Immature natural killer cell (primary cell): ENCODE measurements at places on chromosomes 1 and 21.

- no peak overlapping the region for H3K27ac ChIP-seq
- H3K4me1 ChIP-seq: no peaks in the 10 kb centered on the region
- H3K4me3 ChIP-seq: no peak overlapping the region
- H3K27me3 ChIP-seq: peaks cover 2% of the 10 kb centered on the region
These were observed 7.4 kb upstream of the MIXL1 start for GRCh38 chr1:226216056-226216455.

DNA sequence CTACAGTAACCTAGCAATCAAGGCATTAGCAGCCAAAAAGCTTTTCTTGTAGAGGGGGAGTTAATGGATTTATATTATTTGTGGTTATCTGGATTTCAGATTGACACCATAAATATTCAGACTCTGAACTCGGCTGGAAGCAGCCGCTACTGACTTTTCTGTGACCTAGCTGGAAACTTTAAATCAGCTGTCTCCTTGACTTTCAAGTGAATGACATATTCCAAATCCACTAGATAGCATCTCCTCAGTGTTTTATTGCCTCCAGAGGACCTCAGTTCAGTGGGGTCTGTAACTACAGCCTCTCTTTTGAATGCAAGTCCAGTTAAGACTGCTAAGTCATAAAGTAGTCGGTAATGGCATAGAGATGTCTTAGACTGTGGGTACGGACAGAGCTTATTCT, 448.5 kb downstream of the NUF2 start:
- H3K27me3 ChIP-seq: no peaks in the 10 kb centered on the region
- peaks cover 16% of the 10 kb centered on the region for H3K4me1 ChIP-seq
- no peak for DNase-seq

- DNase-seq: no peak
- H3K27ac ChIP-seq: no peak overlapping the region
- peaks cover 26% of the 10 kb centered on the region for H3K4me1 ChIP-seq
- peaks cover 14% of the 10 kb centered on the region for H3K27me3 ChIP-seq
- no peak overlapping the region for H3K4me3 ChIP-seq
- no peaks in the 10 kb centered on the region for H3K36me3 ChIP-seq
These were observed 184.9 kb downstream of the DYRK1A start for GRCh38 chr21:37551331-37551992.

- H3K4me3 ChIP-seq: peak overlapping the region; percentile 43
- peaks cover 4% of the 10 kb centered on the region for H3K27me3 ChIP-seq
- no peak for DNase-seq
- peak overlapping the region; percentile 74 for H3K27ac ChIP-seq
These were observed 61.5 kb upstream of the ATP1B1 start for GRCh38 chr1:169044971-169045370.

GRCh38 chr1:31980835-31981455, 32.7 kb upstream of the KHDRBS1 start:
- H3K36me3 ChIP-seq: no peaks in the 10 kb centered on the region
- no peak for DNase-seq
- H3K4me1 ChIP-seq: peaks cover 53% of the 10 kb centered on the region
- H3K4me3 ChIP-seq: peak overlapping the region; percentile 61

- H3K27ac ChIP-seq: no peak overlapping the region
- H3K4me3 ChIP-seq: no peak overlapping the region
- H3K4me1 ChIP-seq: peaks cover 75% of the 10 kb centered on the region
- H3K36me3 ChIP-seq: peaks cover 46% of the 10 kb centered on the region
- H3K27me3 ChIP-seq: peaks cover 3% of the 10 kb centered on the region
These were observed 11.6 kb downstream of the SON start for GRCh38 chr21:33554236-33554981.

DNA sequence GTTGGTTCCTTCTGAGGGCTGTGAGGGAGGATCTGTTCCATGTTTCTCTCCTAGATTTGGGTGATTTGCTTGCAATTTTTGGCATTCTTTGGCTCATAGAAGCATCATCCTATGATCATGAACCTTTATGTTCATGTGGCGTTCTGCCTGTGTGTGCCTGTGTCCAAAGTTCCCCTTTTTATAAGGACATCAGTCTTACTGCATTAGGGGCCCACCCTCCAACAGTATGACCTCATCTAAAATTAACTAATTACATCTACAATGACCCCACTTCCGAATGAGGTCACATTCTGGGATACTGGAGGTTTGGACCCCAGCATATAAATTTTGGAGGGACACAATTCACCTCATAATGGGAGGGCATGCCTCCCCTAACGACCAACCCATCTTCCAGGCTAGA, 12.8 kb upstream of the CAMK1G start:
- no peak for DNase-seq
- no peaks in the 10 kb centered on the region for H3K36me3 ChIP-seq
- H3K4me1 ChIP-seq: peaks cover 8% of the 10 kb centered on the region
- H3K4me3 ChIP-seq: no peak overlapping the region
- H3K27me3 ChIP-seq: peaks cover 10% of the 10 kb centered on the region

DNA sequence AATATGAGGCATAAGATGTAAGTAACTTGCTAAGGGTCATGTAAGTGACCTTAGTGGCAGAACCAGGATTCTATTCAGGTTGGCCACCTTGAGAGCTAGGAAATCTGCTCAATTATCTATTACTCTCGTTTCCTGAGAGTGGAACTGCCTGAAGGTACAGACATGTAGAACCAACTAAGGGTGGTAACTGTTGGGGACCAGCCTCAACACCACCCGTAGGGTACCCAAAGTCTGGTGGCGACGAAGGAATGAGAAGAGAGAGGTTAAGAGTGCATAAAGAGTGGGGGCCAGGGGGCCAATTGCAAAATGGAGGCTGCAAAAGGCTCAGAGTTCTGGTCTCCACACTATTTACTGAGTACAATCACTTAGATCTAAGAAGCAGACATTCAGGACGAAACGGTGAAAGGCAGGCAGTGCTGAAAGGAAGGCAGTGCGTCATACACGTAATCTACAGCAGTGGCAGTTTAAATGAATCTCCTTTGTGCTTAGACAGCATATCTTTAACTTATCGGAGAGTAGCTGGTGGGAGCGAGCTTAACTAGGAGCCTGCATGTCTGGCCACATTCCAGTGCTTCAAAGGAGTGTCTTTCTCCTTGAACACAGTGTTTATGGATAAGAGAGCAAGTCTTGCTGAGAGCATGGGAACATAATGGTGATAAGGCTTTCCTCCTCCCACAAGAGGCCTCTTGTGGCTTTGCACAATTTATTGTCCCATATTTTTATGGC, 25.0 kb downstream of the SRSF4 start:
- DNase-seq: no peak
- peaks cover 35% of the 10 kb centered on the region for H3K4me1 ChIP-seq
- no peaks in the 10 kb centered on the region for H3K27me3 ChIP-seq
- no peak overlapping the region for H3K4me3 ChIP-seq
- H3K36me3 ChIP-seq: peaks cover 24% of the 10 kb centered on the region

DNA sequence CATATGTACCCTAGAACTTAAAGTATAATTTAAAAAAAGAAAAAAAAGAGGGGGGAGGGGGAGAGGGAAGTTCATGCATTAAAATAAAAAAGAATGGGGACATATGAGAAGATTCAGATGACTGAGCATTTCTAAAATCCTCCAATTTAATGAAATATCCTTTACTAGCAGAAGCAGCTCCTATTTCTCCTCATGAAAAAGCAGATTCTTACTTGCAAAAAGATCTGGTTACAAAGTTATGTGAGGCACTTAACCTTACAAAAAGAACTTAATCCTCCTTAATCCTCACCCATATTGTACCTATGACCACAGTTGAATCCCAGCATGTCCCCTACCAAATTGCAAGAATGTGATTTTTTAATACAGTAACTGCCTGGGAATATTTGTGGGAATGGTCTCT, 298.5 kb downstream of the SRGAP2C start:
- no peaks in the 10 kb centered on the region for H3K4me1 ChIP-seq
- no peak for DNase-seq
- H3K27ac ChIP-seq: no peak overlapping the region
- no peaks in the 10 kb centered on the region for H3K36me3 ChIP-seq
- H3K4me3 ChIP-seq: no peak overlapping the region
